Stromal cell of bone marrow (primary cell): ENCODE measurements at places on chromosomes 7 and 10.

DNA sequence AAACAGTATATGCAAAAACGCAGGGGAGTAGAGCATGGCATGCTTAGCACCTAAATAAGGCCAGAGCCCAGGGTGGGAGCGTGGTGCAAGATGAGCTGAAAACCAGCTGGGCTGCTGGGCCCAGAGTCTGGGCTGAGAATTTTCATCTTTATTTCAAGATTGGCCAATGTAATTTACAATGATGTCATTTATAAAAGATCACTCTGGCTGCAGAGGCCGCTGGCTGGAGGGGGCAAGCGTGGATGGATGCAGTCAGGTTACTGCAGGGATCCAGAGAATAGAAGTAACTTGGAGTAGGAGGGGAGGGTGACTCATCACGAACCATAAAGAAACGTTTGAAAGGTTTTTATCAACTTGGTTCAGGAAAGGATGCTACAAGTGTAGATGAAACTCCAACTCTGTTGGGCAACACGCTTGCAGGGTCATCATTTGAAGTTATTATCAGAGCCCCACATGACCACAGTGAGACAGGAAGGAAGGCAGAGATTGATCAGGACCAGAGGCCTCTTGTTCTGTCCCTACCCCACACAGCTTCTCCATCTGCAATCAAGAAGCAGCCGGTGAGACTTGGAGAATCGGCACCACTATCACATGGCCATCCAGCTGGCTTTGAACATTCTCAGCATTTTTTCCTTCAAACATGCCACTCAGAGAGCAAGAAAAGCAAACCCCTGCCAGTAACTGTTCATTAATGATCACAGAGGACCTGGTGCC, 49.2 kb downstream of the ODAD2 start:
- DNase-seq = no peak

DNA sequence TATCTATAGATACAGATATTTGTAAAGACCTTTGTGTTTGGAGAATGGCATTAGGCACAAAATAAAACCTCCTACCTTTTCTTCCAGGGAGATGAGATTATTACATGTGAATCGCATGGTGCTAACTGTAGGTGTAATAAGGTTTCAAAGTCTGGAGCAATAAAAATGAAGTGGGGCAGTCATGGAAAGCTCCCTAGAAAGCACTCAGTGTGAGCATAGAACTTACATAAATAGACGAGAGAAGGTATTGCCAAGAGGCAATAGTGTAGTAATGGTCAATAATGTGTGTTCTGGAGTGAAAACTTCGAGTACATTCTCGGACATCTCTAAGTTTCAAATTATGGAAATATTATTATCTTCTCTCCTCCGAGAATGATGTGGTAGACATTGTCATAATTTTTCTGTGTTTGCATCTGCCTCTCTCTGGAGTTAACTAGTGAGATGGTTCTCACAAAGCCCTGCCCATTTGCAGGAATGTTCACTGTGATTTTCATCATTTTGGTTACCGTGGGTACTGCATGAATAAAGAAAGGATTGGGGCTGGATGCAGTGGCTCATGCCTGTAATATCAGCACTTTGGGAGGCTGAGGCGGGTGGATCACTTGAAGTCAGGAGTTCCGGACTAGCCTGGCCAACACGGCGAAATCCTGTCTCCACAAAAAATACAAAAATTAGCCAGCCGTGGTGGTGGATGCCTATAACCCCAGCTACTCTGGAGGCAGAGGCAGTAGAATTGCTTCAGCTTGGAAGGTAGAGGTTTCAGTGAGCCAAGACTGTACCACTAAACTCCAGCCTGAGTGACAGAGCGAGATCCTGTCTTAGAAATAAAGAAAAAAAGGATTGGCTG, 10.6 kb downstream of the VIM start:
- peak; percentile 87 for DNase-seq

GRCh38 chr10:93103953-93104352, 30.3 kb downstream of the CYP26A1 start:
- DNase-seq = no peak

- no peak for DNase-seq
These were observed 75.1 kb upstream of the DDC start for GRCh38 chr7:50640256-50640655.

DNA sequence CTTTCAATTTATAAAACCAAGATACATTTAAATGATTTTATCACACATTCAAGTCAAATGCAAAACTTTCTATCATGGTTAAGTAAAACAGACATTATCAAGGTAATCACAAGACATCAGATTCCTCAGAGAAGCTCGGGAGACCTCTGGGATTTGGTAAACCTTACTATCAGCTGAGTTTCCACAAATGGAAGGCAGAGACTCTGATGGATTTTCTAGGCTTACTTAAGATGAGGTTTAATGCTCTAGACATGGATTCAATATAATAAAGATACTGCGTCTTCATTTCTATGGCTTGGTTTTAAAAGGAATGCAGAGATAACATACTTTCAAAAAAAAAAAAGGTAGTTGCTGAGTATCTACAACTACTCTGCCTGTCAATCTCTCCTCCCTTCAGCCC, 171.7 kb downstream of the JAZF1 start:
- no peak for DNase-seq

DNA sequence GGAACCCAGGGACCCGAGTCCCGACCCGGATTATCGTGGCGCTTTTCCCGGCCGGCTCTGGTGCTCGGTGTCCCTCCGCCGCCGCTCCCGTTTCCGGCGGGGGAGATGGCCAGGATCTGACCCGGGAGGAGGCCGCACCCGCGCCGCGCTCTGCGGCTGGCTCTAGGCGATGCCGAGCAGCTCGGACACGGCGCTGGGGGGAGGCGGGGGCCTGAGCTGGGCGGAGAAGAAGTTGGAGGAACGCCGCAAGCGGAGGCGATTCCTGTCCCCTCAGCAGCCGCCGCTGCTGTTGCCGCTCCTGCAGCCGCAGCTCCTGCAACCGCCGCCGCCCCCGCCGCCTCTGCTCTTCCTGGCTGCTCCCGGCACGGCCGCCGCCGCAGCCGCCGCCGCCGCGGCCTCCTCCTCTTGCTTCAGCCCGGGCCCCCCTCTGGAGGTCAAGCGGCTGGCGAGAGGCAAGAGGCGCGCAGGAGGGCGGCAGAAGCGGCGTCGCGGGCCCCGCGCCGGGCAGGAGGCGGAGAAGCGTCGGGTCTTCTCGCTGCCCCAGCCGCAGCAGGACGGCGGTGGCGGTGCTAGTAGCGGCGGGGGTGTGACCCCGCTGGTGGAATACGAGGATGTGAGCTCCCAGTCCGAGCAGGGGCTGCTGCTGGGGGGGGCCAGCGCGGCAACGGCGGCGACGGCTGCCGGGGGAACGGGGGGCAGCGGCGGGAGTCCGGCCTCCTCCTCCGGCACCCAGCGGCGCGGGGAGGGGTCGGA, 593 bp downstream of the CDK13 start:
- DNase-seq = no peak

DNA sequence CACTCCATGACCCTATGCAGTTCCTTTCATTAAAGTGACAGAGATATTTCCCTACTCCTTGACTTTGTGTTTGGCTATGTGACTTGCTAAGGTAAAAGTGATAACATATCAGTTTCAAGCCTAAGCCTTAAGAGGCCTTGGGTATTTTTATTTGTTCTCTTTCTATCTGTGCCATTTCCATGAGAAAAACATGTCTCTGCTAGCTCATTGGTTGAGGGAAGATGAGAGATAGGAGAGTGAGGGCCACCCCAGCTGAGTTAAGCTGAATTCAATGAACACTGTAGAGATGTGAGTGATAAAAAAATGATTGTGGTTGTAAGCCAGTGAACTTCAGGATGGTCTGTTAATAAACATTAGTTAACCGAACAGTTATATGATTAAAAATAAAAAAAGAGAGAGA, 13.4 kb downstream of the TASOR2 start:
- no peak for DNase-seq

GRCh38 chr7:121237601-121238000, 91.2 kb upstream of the WNT16 start:
- no peak for DNase-seq

DNA sequence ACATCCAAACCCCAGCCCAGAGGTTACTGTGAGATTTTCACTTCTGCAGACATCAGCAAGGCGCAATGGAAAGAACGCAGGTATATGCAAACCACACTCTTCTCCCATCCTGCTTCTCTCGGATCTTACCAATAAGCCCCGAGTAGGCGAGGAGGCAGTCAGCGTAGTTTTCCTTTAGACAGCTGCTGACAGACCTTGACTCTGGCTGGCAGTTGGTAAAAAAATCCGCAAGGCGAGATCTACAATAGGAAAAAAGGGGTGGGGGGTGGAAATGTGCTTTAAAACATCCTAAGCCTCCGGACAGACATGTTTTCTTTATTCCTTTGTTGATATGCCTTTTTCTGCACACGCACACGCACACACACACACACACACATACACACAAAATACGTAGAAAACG, 176.5 kb downstream of the GFRA1 start:
- no peak for DNase-seq

DNA sequence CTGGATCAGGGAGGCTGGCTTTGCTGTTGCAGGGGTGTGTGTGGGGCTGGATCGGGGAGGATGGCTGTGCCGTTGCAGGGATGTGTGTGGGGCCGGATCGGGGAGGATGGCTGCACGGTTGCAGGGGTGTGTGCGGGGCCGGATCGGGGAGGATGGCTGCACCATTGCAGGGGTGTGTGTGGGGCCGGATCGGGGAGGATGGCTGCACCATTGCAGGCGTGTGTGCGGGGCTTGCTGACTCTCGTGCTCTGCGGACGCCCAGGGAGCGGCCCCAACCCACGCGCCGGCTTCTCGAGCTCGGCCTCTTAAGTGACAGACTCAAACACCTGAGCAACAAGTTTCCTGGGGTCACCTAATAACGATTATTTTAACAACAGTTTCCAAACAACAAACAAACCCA, 518.2 kb downstream of the DNAJB6 start:
- DNase-seq = no peak

DNA sequence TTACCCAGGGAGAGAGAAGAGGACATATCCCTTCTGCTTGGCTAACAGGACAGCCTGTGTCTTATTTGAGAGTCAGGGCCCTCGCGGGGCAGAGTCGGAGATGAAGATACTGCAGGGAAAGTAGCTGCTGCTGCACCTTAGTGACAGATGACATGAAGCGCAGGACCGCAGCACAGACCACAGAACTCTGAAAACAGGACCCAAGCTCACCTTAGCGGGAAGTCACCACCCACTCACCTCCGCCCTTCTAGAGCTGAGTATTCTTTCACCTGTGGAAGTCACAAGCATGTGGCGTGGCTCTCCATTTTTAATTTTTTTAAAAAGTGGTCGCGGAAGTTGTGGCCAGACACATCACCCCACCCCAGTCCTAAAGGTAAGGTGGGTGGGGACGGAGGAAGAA, 191.4 kb downstream of the FAM107B start:
- no peak for DNase-seq

- no peak for DNase-seq
These were observed 22.2 kb upstream of the LYZL1 start for GRCh38 chr10:29266641-29267040.

DNA sequence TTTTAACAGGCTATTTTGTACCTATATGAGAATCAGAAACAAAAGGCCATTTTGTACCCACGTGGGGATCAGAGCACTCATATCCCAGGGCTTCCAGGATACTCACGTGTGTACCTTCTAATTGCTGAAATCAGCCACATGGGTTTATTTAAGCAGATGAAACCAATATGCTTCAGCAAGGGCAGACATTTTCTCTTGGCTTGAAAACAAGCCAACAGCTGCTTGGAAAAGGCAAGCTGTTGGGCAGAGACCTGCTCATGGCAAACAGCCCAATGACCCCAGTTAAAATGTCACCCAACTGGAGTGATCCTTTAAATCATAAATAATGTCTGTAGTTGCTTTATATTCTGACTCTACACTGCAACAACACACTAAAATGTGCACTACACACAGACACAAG, 26.5 kb upstream of the TOMM7 start:
- DNase-seq = no peak

DNA sequence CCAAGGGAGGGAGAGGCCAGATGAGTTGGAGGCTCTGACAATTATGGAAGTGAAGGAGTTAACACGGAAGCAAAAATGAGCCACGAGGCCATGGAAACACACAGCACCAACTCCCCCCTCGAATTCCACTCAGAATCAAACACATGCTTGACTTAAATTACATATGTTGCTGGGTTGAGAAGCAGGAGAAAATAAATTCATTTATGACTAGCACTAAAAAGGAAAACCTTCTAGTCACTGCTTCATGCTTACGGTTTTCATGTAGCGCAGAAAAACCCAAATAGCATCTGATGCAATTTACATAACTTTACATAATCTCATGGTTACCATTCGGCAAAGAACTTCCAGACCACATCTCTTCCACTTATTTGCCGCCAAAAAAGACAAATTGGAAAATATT, 51.5 kb downstream of the SFMBT2 start:
- no peak for DNase-seq

GRCh38 chr7:117322741-117323304, at the start of gene WNT2:
TSS of gene WNT2 (minus strand) at chr7:117323058. CDS start at chr7:117322989, 69 bp downstream.
- DNase-seq = no peak

- no peak for DNase-seq
These were observed 189.1 kb upstream of the FRMD4A start for GRCh38 chr10:14519785-14520184.

DNA sequence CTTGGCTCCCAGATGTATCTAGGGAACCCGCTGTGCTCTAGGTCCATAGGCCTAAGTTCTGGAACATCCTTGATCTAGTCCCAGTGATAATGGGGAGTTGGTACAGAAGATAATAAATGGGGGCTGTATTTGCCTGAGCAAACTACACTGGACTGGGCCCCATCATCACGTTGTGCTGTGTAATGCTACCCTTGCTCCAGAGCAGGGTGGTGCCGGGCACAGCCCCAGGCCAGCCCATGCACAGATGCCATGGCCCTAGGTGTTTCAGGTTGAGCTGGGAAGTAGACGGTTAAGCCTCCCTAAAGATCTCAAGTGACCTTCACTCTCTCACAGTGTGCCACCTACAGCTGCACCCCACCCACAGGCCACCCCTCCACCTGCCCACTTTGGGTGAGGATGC, 53.2 kb downstream of the STRA8 start:
- no peak for DNase-seq

- no peak for DNase-seq
These were observed 396.0 kb downstream of the PHTF2 start for GRCh38 chr7:78194611-78195010.
